ENCODE measurements at places on chromosomes 6 and 20. TPM values are rescaled to one million over a fixed set of nuclear protein-coding genes. Genes with fewer than 3 reads are reported as not detected.

DNA sequence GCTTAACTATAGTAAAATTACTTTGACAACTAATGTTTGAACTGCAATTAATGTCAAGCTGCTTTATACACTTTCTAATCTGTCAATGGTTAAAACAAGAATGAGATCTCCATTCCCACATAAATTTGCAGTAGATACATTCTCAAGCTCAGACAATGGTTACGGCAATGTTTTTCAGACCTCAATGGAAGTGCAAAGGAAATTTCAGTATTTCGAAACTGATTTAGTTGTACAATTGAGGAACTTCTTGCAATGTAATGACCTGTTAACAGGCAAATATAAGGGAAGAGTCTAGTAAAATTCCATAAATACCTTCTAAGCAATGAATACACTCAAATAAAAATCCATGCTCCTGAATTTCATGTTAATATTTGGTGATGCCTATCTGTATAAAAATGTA is 94.7 kb downstream of the ADTRP start:
- DNase-seq, result no peak

DNA sequence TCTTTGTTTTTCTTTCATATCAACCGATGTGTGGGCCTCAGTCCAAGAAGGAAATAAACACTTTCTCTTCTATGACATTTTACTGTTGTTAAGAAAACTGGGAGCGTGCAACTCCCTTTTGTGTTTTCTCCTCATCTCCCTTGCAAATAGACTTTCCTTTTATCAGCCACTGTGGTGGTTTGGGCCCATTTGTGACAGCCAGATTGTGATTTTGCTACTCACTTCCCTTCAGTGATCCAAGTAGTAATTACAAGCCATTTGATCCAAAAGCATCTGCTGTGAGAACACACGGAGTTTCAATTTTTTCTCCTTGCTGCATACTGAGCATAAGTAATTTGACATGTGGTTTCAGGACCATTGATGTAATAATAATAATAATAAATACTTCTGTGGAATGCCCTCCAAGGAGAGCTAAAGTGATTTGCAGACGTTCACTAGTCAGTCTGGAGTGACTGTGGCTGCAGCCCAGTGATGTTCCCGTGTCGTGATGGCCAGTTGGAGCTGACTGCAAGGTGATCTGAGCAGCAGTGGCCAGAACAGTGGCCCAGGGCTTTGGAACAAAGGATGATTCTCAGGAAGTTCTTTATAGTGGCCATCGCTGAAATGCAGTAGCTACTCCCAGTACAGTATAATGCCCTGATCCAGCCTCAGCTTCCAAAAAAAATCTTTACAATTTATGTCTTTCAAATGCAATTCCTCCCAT is 91.9 kb upstream of the CLDN20 start:
- peak; percentile 55 for DNase-seq

DNA sequence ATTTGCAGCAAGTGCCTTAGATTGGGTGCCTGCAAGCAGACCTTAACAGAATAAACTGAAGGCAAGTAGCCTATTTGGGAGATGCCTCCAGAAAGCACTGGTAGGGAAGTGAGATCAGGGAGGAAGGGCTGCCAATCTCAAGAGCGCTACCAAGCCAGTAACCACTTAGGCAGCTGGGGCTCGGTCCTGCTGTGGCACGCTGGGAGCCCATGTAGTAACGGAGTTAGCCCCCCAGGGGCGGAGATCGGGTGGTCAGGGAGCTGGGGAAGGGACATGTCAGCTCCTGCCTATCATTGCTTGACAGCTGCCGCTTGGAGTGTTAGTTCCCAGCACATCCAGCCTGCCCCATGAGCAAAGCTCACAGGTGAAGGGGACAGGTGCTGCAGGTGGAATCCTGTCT is 127.0 kb downstream of the CEBPB start:
- no peak for DNase-seq

GRCh38 chr6:130407032-130407431 is 41.2 kb downstream of the TMEM200A start:
- DNase-seq, result no peak

GRCh38 chr20:1935696-1936366 is 40.6 kb downstream of the SIRPA start:
- peak; percentile 84 for DNase-seq

GRCh38 chr6:33695451-33695887 is 16.0 kb downstream of the UQCC2 start:
- DNase-seq, result no peak

GRCh38 chr20:44209686-44210405 is 725 bp downstream of the OSER1 start:
- DNase-seq, result no peak

- no peak for DNase-seq
These were observed 47.2 kb downstream of the TMEM242 start for GRCh38 chr6:157276134-157276532.

GRCh38 chr6:29632789-29633533 is at the start of gene GABBR1:
GABBR1 (minus strand) TSS chr6:29633183; CDS start chr6:29632385, 798 bp downstream.
- peak; percentile 96 for DNase-seq

DNA sequence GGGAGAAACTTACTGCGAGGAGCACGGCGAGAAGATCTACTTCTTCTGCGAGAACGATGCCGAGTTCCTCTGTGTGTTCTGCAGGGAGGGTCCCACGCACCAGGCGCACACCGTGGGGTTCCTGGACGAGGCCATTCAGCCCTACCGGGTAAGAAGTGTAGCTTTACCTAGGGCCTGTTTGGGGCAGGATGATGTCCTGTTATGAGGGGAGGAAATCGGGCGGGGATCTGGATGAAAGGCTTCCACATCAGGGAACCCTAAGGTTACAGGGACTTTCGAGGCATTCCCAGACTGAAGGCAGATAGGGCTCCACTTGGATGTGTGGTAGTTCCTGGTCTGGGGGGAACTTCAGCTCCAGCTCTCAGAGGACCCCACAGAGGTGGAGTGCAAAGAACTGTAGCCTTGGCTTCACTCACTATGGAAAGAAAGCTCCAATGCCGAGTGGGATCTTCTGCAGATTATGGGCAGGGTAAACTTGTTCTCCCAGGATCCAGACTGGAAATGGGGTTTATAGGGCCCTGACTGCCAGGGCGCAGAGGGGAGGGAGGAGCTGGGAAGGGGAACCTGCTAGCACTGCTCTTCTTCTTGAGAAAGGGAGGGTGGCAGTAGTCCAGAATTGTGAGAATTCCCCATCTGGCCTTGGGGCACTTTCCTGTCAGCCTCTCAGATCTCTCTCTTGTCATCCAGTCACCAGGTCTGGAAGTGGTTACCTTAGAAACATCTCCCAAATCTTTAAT is 740 bp downstream of the TRIM15 start:
- DNase-seq, result no peak

DNA sequence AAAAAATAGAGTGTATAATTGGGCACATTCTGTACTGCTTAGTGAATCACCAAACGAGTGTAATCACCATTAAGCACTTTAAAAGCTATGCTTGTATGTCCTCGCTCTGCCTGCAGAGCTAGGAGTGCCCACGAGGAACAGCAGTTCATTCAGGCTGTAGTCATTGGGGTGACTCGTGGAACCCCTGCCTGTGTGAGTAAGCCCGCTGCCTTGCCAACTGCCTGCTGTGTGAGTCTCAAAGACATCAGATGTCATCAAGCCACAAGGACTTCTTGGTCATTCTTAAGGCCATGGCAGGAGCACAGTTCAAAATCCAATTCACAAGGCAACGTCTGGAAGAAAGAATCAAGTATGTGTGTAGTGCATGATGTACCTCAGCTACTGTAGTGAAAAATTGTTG is 60.4 kb downstream of the FOXO3 start:
- DNase-seq, result peak; percentile 28

- no peak for DNase-seq
These were observed 27.0 kb downstream of the CAP2 start for GRCh38 chr6:17420368-17420767.

- peak; percentile 6 for DNase-seq
These were observed 88.4 kb downstream of the HACE1 start for GRCh38 chr6:104771258-104771832.

DNA sequence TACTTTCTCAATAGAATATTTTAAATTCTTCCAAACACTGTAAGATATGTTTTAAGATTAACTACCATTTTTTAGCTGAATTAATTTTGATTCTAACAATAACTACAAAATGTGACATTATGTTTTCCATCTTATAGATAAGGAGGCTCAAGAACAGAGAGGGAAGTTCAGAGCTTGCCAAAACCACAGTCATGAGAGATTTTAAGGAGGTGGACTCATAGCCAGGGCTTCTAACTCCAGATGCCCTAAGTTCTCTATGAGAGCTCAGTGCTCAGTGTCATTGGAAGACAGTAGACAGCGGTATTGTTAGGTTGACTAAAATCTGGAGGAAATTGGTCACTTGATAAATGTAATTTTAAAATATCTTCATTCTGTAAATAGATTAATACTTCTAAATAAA is 144.2 kb downstream of the PACRG start:
- no peak for DNase-seq

DNA sequence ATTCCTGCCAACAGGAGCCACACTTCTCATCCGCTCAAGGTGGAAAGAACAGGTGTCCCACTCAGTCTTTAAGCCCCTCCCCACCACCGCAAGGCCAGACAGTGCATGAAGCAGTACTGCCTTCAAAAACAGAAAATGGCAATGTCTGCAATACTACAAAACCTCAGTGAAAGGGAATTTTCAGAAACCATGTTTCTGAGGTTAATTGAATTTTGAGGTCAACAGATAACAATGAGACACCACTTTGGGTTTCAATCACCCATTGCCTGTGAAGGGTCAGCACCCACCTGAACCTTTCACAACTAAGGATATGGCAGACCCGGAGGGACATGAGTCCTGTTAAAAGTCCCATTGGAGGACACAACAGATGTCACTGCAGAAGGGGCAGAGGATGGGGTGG is 13.0 kb downstream of the ZC3H12D start:
- no peak for DNase-seq

GRCh38 chr6:132253211-132253610 is 148.1 kb downstream of the MOXD1 start:
- no peak for DNase-seq

GRCh38 chr20:51960047-51960675 is 157.8 kb upstream of the SALL4 start:
- no peak for DNase-seq

GRCh38 chr6:31586008-31586407 is at the start of gene LST1:
LST1 (plus strand) TSS chr6:31586277; CDS start chr6:31587300, 1,023 bp downstream.
- DNase-seq, result no peak

DNA sequence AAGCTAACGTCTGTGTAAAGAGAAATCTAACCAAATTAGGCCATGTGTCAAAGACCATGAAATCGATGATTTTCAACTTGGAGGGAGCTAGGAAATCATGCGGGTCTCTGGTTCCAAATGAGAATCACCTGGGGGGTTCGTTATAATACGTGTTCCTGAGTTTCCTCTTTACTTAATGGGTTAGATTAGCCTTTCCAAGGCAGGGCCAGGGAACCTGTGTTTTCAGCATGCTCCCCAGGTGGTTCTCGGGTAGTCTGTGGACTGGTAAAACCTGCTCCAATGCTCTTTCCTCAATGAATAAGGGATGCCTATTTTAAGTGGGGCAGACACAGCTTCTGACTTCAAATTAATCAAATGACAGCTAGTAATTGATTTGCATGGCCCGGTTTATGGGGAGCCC is 965 bp upstream of the HLA-DOA start:
- no peak for DNase-seq

DNA sequence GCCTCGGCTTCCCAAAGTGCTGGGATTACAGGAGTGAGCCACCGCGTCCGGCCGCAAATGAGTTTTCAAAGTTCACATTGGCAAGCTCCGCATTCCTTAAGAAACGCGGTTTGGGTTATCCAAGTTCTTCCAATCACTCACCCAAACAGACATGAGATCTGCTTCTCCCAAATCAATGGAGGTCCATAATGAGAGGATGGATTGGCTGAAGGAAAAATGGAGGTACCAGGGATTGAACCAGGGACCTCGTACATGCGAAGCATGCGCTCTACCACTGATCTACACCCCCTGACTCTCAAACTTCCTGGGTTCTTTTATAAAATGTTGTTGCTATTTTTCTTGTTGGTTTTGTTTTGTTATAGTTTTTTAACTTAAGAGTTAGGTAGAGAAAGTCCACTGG is 170.0 kb downstream of the GPX5 start:
- no peak for DNase-seq

DNA sequence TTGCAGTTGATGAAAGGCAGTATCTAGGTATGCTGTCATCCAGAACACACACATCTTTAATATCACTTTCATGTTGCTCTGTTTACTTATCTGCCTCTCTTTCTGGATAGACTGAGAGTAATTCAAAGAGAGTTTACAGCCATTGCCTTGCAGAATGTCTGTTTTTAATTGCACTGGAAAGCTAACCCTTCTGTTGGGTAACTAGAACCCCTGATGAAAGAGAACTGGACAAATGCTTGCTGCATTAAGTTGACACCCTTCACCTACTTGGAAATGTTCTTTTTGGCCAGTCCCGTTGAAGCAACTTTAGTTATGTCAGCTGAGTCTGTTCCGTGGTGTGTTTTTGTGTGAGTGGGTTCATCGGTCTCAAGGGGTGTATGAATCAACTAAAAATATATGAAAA is 383.8 kb upstream of the CITED2 start:
- no peak for DNase-seq

DNA sequence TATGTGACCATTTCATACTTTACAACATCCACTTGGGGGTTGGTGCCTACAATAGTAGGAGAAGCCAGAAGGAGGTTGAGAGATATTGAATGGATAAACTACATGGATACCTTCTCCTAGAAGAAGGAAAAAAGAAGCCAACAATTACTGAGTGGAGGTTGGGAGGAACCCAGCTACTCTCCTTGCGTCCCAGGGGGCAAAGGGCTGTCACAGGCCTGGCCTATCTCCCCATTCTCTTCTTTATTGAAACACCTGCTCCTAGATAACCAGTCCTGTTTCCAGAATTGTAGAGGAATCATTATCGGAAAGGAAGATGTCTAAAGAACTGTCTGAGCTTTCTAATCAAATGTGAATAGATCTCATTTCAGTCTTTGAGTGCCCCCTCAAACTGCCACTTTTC is 115.1 kb downstream of the MAP7 start:
- no peak for DNase-seq

DNA sequence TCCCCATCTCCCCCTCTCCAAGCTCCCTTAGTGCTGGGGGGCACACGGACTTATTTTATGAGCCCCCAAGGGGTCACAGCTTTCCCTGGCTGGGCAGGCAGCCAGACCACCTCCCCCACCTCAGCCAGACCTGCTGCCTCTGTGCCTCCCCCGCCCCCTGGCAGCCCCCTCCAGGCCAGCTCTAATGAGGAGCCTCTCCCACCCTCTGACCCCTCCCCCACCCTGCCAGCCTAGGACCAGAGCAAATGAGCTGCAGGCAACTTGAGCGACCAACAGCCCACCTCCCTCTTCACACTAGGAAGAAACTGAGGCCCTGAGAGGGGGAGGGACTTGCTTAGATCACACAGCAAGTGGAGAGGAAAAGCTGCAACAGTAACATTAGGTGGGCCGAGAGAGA is 1.9 kb downstream of the GDF5 start:
- no peak for DNase-seq

- DNase-seq, result no peak
These were observed 155.2 kb downstream of the TTLL2 start for GRCh38 chr6:167479901-167480648.

- no peak for DNase-seq
These were observed 2.8 kb upstream of the NSFL1C start for GRCh38 chr20:1469306-1469905.

FOXP4 gene
- 9.2 TPM for total RNA-seq

FIG4 gene
- 32.8 TPM for total RNA-seq

CDH26 gene
- 1.2 TPM for total RNA-seq

PACSIN1 gene
- total RNA-seq, result 4.3 TPM

NEURL2 gene
- total RNA-seq, result 3.7 TPM

MAS1 gene
- total RNA-seq, result 0.09 TPM

PPT2 gene
- 17.8 TPM for total RNA-seq

TRAPPC3L gene
- total RNA-seq, result not detected

KCNQ5 gene
- 4.1 TPM for total RNA-seq

ERVFRD-1 gene
- not detected for total RNA-seq

TREM1 gene
- total RNA-seq, result 0.54 TPM

RAET1E gene
- total RNA-seq, result not detected
